ENCODE measurements at places on chromosomes 2 and 18.

GRCh38 chr2:110903548-110903947 lies 171.2 kb downstream of the ACOXL start:
- DNase-seq = no peak

- no peak for DNase-seq
Measured at GRCh38 chr2:86482034-86482433, 40.9 kb downstream of the KDM3A start.

DNA sequence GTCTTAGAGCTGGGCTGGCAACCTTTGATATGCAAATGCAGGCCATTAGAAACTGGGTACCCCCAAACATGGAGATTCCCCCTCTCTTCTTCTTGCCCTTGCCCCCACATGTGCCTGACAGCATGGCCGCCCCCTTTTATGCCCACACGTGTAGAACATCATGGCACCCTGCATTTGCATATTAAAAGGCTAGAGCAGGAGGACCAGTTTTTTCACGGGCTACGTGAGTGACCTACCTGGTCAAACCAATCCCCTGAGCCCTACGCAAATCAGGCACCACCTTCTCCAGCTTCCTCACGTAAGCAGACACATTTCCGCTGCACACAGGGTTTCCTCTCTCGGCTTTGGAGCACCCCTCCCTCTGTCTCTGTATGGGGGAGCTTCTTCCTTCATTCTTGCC lies 110.9 kb upstream of the COPS8 start:
- DNase-seq = no peak

GRCh38 chr18:48831802-48832201 lies 119.0 kb downstream of the SMAD7 start:
- no peak for DNase-seq

- DNase-seq = no peak
Measured at GRCh38 chr2:38610851-38611801, 8.4 kb upstream of the HNRNPLL start.
